ENCODE measurements at places on chromosomes 1 and 21.
A peak's percentile ranks its signal among the peaks of the same experiment; 100 is the strongest.

- DNase-seq: no peak
These were observed 205.1 kb upstream of the COA6 start for GRCh38 chr1:234168061-234168724.

DNA sequence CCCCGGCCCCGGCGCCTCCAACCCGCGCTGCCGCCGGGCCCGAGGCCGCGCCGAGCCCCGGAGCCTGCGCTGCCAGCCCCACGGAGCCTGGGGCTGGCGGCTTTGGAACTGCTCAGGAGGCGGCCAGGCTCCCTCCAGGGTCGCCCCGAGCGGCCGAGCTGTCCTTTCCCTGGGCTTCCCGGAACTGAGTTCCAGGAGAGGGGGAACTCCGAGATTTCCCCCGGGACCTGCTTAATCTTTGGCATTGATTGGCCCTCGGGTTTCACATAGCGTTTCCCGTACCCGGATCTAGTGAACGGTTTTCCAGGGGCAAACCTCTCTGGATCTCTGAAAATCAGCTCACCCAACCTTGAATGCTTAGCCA, 504 bp downstream of the H6PD start:
- DNase-seq: peak; percentile 34

GRCh38 chr1:165054627-165055026, 301.9 kb downstream of the LMX1A start:
- DNase-seq: no peak

- DNase-seq: peak; percentile 21
These were observed 11.7 kb downstream of the ITLN2 start for GRCh38 chr1:160942926-160943325.

DNA sequence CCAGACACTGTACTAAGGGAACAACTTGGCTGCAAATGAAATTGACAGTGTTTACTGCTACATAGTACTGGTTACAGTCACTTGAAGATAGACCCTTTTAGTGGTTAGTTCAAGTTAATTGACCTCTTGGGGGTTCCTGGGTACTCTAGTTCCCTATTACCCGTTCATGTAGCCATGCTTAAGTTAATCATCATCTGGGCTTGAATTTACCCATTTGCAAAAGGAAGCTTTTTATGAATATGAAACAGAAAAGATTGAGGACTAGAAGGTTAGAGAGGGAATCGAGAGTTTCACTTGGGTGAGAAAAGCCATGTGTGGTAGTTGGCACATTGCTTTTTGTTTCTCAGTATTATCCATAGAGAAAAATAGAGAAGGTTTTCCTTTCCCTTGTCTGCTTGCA, 2.7 kb downstream of the MIA3 start:
- no peak for DNase-seq
